ENCODE measurements at places on chromosomes 7 and 10.

GRCh38 chr10:131181456-131181855 lies 130.1 kb downstream of the TCERG1L start:
- no peak for DNase-seq

- no peak for DNase-seq
These were observed 132.1 kb downstream of the DLG5 start for GRCh38 chr10:77794256-77795142.

DNA sequence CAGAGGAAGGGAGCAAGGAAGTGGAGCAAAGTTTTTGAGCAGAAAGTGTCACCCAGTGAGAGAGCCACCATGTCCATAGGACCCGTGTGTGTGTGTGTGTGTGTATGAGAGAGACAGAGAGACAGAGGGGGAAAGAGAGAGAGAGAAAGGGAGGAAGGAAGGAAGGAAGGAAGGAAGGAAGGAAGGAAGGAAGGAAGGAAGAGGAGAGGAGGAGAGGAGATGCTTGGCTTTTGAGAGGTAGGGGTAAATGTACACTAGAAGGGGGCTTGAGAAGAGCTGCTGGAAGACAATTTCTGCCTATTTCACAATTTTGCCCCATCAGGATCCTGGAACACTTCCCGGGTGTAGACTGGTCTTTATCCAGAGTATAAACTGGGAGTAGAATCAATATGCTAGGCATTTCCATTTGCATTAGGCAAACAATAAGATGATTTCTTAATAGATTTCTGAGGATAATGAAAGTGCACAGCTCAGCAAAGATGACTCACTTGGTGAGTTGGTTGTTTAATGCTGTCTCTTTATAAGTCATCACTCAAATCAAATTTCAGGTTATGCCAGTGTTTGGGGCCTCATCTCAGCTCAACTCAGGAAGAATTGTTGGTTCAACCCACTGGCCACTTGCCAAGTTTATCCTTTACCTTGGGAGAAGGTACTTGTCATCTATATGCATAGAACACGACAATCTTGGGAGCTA lies 70.0 kb upstream of the FAM13C start:
- no peak for DNase-seq

- DNase-seq, result no peak
These were observed 1331.9 kb downstream of the XPNPEP1 start for GRCh38 chr10:108591417-108591816.

DNA sequence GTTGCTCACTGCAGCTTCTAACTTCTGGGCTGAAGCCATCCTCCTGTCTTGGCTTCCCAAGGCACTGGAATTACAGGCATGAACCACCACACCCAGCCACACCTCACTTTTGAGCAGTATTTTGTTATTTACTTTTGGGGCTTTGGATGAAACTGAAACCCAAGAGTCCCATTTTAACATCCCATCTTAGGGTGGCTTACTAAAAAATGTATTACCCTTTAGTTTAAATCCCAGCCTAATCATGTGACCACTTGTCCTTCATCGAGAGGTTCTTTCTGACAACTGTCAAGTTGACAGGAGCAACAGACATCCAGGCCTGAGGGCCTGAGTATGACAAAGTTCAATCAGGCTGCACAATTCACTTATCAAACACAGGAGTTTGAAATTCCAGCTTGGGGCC lies 33.6 kb downstream of the C10orf67 start:
- no peak for DNase-seq

DNA sequence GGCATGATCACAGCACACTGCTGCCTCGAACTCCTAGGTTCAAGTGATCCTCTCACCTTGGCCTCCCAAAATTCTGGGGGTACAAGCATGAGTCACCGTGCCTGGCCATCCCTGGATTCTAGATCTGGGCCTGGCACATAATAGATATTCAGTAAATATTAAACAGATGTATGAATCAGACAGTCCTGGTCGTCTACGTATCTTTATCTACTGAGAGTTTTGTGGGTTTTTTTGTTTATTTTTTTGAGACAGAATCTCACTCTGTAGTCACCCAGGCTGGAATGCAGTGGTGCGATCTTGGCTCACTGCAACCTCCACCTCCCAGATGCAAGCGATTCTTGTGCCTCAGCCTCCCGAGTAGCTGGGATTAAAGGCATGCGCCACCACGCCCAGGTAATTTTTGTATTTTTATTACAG lies 24.3 kb upstream of the ITGB1 start:
- no peak for DNase-seq

DNA sequence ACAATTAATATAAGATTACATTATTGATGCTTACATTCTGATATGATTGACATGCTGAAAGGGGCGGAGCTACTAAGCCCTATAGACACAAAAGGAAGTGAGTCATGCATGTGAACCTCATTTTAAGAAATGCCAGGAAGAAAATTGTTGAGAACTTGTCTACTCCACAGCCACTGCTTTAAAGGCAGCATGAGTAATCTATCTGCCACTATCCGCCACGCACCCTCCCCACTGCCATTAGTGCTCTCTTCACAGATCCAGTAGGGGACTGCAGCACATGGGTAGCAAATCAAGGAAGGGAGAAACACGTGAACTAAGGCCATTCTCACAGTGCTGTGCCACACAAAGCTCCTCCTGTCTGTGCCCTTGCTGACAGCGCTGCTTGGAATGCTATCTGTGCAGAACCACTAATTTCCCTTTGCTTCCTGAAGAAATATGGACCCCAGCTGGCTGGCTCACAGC lies 524.8 kb downstream of the GRM8 start:
- no peak for DNase-seq

DNA sequence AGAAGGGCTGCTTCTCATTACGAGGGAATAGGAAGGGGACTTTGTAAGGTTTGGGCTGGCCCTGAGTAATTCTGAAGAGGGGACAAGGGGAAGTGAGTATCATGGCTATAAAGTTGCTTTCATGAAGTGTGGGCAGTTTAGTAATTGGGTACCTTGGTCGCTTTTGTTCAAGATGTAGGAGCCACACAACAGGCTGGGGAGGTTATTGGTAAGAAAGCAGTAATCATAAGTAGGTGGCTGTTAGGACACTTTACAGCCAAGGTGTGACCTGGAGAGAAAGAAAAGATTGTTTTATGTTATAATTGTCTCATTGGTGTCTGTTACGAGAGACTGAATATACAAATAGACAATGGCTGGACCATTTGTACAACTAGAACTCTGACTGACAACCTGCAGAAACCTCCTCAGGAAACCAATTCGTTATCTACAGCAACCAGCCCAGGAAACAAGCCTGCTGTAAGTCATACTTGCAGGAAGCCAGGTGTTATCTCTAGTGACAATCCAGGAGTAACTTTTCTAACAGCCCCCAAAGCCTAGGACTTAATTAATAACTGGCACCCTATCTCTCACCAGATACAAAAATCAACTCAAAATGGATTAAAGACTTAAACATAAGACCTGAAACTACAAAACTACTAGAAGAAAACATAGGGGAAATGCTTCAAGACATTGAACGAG lies 5.0 kb upstream of the CCM2 start:
- no peak for DNase-seq

DNA sequence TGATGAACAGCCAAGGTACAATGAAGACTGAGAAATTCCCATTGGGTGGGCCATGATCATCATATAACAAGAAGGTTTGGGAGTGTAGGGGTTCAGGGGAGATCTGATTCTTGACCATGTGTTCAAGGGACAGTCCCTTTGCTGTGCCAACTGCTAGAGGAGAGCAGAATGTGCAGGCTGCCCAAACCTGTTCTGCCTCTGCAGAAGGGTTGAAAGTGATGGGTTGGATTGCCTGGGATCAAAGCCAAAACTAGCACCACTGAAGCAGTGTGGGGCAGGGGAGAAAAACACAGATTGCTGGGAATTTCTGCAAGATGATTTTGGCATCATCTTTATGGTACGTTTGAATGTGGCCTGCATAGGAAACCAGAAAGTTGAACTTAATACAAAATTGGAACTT lies 303.9 kb downstream of the OTUD1 start:
- no peak for DNase-seq

GRCh38 chr10:131077031-131077430 lies 234.5 kb downstream of the TCERG1L start:
- no peak for DNase-seq

DNA sequence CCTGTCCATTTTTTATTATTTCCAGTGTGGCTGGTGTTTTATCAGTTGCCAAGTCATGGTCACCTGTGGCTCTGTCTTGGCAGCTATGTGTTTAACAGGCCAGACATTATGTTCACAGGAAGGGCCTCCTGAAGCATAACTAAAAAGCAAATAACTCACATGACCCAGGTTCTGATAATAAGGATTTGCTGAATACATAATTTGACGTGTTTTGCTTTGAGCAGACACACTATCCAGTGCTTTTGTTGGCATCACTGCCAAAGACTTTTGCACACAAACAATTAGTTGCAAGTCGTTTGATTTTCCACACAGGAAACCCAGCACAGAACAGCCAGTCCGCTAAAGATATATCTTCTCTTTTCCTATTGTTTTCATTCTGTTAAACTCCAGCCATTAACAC lies 173.6 kb downstream of the ARL4A start:
- DNase-seq, result no peak

- no peak for DNase-seq
These were observed 139.9 kb downstream of the EGFR start for GRCh38 chr7:55158541-55159382.

GRCh38 chr7:79897166-79897565 lies 237.5 kb upstream of the GNAI1 start:
- DNase-seq, result no peak

- no peak for DNase-seq
These were observed 46.3 kb downstream of the LRMDA start for GRCh38 chr10:75477680-75478079.

DNA sequence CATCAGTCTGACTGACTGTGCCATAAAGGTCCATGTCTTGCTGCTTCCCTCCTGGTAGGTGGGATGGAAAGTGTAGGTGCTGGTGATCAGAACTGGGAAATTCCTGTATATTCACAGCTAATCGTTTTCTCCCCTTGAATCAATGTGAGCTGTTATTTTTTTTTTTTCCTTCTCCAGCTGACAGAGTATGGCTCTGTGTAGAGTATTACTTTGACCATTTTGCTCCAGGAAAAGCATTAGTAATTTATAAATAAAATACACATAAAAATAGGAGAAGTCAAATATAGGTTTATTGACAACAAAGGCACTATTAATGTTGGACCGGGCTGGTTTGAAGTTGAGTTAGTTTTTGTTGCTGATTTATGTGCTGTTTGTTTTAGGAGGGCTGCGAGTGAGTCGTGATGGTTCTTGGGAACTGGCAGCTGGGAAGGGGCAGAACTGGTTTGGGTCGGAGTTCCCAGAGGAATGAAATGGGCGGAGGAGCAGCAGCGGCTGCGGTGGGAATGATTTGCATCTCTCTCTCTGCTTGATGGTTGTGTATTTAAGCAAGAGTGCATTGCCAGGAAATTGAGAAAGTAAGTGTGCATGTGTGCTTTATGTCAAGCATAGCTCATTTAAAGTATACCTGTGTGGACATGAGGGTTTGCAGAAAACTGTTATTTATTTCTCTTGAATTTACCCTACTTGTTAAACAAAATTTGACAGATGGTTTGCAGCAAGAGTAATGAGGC lies 80.9 kb downstream of the LRMDA start:
- DNase-seq, result no peak
